Stimulated activated CD8-positive, alpha-beta memory T cell treated with anti-CD3 and anti-CD28 coated beads, Interleukin-12 subunit alpha, Interleukin-12 subunit beta, amount 100 ng/mL, for 1 hour (primary cell): ENCODE measurements at places on chromosomes 3 and 15.

GRCh38 chr3:106007512-106007911 lies 138.7 kb upstream of the CBLB start:
- no peak for DNase-seq

GRCh38 chr3:9770276-9770812 lies 597 bp upstream of the CAMK1 start:
- no peak for DNase-seq

DNA sequence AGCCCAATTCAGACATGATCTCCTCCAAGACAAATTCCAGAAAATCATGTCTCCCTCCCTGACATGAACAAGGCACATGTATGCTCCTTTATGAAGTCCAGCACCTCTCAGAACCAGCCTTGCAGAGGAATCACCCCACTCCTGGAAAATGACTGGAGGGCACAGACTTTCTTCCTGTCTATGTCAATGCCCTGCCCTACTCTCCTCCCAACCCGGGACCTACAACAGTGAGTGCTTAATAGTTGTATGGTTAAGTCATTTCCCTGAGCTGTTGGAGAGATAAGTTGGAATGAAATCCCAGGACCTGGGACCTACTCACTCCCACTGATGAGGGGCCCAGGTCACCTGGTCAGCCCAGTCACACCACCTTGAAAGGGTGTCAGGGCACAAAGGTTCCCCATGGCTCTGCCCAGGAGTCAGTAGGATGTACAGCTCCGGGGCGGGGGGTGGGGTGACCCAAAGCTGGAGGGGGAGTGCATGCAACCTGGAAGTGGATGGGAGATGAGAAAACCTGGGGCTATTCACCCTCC lies 80.1 kb upstream of the HERC1 start:
- DNase-seq, result no peak

GRCh38 chr3:154977666-154978065 lies 102.5 kb upstream of the MME start:
- DNase-seq, result no peak

GRCh38 chr3:112813016-112813415 lies 33.6 kb downstream of the CD200R1L start:
- DNase-seq, result no peak

DNA sequence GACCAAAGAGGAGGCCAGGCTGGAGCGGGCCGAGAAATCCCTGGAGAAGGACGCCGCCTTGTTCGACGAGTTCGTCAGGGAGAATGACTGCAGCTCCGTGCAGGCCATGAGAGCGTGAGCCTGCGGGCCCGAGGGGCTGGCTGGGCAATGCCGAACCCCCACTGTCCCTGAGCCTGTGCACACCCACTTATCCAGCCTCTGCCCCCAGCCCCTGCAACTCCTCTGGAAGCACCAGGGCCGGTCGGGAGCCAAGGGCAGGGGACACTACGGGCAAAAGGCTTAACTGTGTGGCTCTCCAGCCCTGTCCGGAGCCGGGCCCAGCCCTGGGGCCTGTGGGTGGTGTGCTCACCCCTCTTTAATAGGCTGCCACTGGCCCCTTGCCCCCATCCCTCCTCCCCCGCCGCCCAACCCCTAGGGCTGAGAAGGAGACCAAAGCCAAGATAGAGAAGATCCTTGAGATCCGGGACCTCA lies 24.0 kb downstream of the CFAP100 start:
- DNase-seq, result no peak
